ENCODE measurements at places on chromosomes 5 and 9. TPM values are rescaled to one million over a fixed set of nuclear protein-coding genes. Genes with fewer than 3 reads are reported as not detected.

RABGAP1 gene
- 35.1 TPM for polyA plus RNA-seq

SLIT3 gene
- 5.3 TPM for polyA plus RNA-seq

VAV2 gene
- polyA plus RNA-seq: 45.7 TPM

PALM2AKAP2 gene
- 0.81 TPM for polyA plus RNA-seq

TBC1D9B gene
- polyA plus RNA-seq: 32.4 TPM

CNTNAP3B gene
- polyA plus RNA-seq: 3.5 TPM

POU5F2 gene
- under 0.01 TPM for polyA plus RNA-seq

IFNA21 gene
- not detected for polyA plus RNA-seq

ADGRV1 gene
- not detected for polyA plus RNA-seq

CCDC183 gene
- polyA plus RNA-seq: 1.6 TPM

ARL15 gene
- 20.1 TPM for polyA plus RNA-seq

SH3RF2 gene
- polyA plus RNA-seq: 14.3 TPM

INSL6 gene
- polyA plus RNA-seq: not detected

IL9 gene
- polyA plus RNA-seq: not detected

CNTFR gene
- polyA plus RNA-seq: 3.0 TPM

PCDHGA1 gene
- 0.10 TPM for polyA plus RNA-seq

TNFSF15 gene
- polyA plus RNA-seq: 13.2 TPM

FBP2 gene
- polyA plus RNA-seq: 0.24 TPM

F2RL1 gene
- polyA plus RNA-seq: 33.0 TPM

MAST4 gene
- 4.7 TPM for polyA plus RNA-seq

MAMDC2 gene
- polyA plus RNA-seq: 1.6 TPM

SMIM3 gene
- 24.3 TPM for polyA plus RNA-seq

CRHBP gene
- polyA plus RNA-seq: 0.78 TPM

C9orf50 gene
- polyA plus RNA-seq: 0.27 TPM

AQP7 gene
- polyA plus RNA-seq: 33.2 TPM

PCDHGC4 gene
- polyA plus RNA-seq: 0.34 TPM

PHAX gene
- 32.8 TPM for polyA plus RNA-seq

NEURL1B gene
- 4.1 TPM for polyA plus RNA-seq

STC2 gene
- 0.65 TPM for polyA plus RNA-seq

FGF10 gene
- polyA plus RNA-seq: 1.4 TPM

SLC34A1 gene
- polyA plus RNA-seq: not detected

PCDHGB3 gene
- not detected for polyA plus RNA-seq

SAXO1 gene
- polyA plus RNA-seq: 0.01 TPM

PANK3 gene
- 32.0 TPM for polyA plus RNA-seq

PCDHGA3 gene
- not detected for polyA plus RNA-seq

LHX3 gene
- not detected for polyA plus RNA-seq

GARIN3 gene
- not detected for polyA plus RNA-seq

CENPH gene
- 4.6 TPM for polyA plus RNA-seq

MTX3 gene
- 3.1 TPM for polyA plus RNA-seq

GFM2 gene
- polyA plus RNA-seq: 24.8 TPM

CTNNAL1 gene
- polyA plus RNA-seq: 23.5 TPM

GLDC gene
- polyA plus RNA-seq: 8.4 TPM
